C1 segment of cervical spinal cord (tissue), 14 donors: ENCODE measurements at places on chromosomes 3 and 15.

DNA sequence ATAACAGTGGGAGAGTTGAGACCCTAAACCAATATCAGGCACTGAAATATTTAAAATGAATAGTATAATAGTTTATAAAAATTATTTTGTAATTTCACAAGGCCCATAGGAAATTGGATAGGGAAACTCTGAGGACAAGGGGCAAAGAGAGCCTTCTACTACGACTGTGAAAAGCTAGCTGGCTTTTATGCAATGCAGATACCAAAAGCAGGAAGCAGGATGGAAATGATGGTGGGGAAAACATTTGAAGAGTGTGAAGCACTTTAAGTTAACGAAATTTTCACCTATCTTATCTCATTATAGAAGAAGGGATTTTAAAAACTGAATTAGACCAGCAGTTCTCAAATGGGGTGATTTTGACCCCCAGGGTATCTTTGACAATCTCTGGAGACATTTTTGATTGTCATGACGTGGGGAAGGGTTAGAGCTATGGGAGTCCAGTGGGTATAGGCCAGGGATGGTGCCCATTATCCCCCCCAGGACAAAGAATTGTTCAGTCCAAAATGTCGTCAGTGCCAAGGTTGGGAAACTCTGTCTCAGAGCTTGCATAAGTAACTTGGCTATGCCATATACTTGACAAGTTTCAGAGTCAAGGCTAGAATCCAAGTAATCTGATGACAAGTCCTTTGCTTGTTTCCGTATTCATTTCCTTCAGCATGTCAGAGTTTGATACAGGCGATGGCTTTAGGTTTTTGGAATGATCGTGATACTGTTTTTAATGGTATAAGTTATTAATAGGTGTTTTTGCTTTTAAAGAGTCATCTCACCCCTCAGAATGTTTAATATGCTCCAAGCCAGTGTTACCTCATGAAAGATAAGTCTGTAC lies 126.0 kb downstream of the IL5RA start:
- no peak for DNase-seq

DNA sequence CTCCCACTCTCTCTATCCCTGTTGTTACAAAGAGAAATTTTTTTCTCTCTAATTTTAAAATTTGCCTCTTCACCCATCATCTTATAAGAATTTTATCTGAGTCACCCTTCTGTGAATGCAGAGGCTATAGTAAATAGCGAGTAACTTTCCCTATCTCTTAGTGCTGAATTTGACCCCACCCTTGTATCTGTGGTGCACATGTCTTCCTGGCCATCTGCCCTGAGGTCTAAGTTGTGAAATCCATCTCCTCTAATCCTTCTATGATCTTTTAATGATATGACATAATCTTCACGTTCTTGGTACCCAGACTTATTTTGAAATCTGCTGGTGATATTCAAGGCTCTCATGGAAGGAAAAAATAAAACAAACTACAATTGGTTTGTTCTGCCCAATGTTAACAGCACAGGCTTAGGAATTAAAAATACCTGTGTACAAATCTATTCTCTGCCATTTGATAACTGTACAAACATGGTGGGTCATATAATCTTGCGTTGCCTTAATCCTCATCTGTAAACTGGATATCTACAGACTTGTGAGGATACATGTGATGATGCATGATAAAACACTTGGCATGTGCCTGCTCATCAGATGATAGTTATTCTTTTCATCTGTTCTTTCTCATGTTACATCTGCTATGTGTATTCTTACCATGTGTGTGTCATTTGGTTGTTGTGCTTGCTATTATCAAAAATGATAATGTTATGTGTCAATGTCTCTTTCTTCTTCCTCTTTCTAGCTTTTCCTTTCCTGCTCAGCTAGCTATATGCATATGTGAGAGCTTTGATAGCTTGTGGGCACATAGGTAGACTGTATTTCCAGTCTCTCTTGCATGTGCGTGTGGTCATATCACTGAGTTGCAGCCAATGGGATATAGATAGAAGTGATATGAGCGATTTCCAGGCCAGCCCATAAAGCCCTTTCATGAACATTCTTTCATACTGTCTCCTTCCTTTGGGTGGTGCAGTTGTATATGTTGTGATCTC lies 13.7 kb upstream of the CCR3 start:
- no peak for DNase-seq

DNA sequence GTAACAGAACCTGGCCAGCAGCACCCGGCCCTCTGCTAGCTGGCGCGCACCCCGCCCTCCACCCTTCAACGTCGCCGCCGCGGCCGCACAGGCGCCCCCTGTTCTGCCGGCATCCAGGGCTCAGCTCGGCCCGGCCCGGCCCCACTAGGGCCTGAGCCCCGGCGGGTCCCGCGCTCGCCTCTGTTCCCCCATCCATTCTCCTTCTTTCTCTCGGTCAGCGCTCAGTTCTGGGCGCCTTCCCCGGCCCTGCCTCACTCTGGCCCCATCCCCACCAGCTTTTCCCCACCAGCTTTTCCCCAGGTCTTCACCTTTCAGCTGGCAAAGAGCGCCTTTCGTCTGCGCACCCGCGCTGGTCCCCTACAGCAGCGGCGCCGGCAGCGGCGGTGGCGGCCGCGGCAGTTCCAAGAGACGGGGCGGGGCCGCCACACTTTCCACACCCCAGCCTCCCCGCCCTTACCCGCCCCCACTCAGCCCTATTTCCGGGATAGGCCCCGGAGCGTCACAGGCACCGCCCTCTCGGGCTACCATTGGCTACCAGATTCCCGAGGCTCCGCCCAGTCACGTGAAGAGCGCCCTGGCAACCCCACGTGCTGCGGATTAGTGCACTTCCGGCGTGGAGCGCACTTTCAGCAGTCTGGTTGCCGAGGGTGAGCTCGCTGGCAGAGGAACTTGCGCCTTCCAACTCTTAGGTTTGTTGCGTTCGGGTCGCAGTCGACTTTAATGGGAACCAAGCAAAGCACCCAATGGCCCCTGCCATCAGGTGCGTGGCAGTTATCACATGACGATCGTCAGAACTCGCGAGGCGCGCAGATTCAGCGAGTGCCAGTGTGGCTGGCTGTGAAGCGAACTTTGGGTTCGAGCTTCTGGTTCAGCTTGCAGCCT lies at the start of gene EIF5A2:
TSS of gene EIF5A2 (minus strand) at position 403 of the 882 bp plus-strand sequence. CDS start 831 bp downstream, outside the sequence.
- peak; percentile 51 for DNase-seq

- DNase-seq: no peak
These were observed 122.3 kb downstream of the PTPRG start for GRCh38 chr3:61683549-61684236.

- no peak for DNase-seq
These were observed 27.0 kb downstream of the GPR156 start for GRCh38 chr3:120258009-120258408.
